ENCODE measurements at places on chromosomes 6 and 20.

DNA sequence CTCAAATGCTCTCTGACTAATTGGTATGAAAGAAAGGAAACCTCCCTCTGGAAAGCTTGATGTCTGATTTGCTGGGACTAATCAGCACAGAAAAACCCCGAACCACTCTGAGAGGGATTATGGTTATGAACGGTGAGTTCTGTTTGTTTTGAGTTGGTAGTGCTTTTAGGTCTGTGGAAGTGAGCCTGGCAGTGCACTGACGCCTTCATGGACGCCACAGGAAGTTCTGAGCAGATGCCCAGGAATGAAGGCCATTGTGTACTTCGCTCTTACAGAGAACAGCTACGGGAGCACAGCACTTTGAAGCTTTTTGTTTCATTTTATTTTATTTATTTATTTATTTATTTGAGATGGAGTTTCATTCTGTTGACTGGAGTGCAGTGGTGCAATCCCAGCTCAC, 754.1 kb downstream of the QKI start:
- H3K27me3 ChIP-seq: no peaks in the 10 kb centered on the region
- no peaks in the 10 kb centered on the region for H3K36me3 ChIP-seq
- H3K27ac ChIP-seq: no peak overlapping the region
- H3K4me3 ChIP-seq: no peak overlapping the region
- no peak for DNase-seq

DNA sequence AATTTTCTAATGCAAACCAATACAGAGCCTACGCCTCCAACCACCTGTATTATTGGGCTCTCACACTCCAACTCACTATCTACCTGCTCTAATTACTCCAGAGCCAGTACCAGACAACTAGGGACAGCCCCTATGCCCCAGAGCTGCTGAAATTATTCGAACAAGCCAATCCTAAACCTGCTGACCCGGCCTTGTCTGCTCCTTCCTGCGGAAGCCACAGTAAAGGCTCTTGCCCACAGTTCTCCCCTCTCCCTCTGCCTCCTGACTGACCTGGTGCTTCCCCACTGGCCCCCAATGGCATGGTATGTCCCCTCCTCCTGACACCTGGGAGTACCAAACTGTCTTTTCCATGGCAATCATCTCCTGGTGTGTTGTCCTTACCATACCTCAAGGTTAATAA, 4.1 kb upstream of the TOX2 start:
- H3K4me3 ChIP-seq: no peak overlapping the region
- H3K4me1 ChIP-seq: peaks cover 18% of the 10 kb centered on the region
- H3K27ac ChIP-seq: no peak overlapping the region
- peaks cover 5% of the 10 kb centered on the region for H3K36me3 ChIP-seq
- DNase-seq: peak; percentile 11
- H3K27me3 ChIP-seq: peaks cover 30% of the 10 kb centered on the region

DNA sequence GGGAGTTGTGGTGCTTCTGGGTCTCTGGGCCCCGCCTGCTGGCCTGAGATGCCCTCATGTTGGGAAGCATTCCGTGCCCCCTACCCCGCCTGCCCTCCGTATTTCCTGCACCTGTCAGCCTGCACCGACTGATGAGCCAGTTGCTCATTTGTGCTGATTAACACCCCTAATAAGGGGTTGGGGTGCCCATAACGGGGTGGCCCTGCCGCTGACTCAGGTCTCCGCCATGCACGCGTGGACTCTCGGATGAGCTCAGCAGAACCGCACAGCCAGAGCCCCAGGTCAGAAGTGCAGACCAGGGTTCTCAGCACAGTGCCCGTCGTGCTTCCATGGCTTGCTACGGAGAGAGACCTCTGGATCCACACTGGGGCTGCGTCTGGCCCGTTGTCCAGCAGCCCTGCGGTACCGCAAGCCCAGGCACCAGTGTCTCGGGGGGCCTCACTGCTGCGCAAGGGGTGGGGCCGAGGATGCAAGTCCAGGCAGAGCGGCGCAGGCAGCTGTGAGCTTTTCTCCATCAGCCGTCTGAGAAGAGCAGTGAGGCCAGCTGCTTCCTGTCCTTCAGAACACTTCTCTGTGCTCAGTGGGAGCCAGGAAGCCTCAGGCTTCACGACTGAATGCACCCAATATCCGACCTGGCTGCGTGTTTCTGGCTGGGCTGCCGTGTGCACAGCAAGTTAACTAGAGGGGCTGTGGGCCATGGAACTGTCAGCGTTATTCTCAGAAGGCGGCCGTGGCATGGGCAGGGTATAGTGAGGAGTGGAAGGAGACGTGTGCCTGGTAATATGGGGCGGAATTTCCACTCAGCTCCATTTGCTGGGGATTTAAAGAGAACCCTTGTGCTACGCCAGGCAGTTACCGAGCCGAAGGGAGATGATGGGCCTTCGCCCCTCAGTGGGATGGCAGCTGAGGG, 18.6 kb downstream of the MTG2 start:
- no peaks in the 10 kb centered on the region for H3K27me3 ChIP-seq
- H3K4me1 ChIP-seq: no peaks in the 10 kb centered on the region
- peaks cover 29% of the 10 kb centered on the region for H3K36me3 ChIP-seq
- DNase-seq: no peak
- no peak overlapping the region for H3K27ac ChIP-seq

DNA sequence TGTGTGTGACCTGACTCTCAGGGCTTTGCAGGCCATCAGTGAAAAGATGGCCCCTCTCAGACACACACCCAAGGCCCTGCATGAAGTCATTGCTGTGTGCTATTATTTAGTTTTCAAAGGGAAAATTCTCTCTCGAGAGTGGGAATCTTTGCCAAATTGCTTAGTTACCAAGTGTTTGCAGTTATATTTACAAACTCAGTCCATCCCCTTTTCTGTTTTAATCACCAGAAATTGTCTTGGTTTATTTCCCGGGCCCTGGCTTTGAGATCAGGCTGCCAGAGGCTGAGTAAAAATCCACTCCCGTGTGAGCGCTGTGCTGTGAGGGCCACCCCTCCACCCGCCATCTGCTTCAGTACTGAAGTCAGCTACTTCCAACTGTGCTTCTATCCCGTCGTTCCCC, 163.1 kb downstream of the SOD2 start:
- no peak overlapping the region for H3K4me3 ChIP-seq
- H3K4me1 ChIP-seq: no peaks in the 10 kb centered on the region
- no peak overlapping the region for H3K27ac ChIP-seq

DNA sequence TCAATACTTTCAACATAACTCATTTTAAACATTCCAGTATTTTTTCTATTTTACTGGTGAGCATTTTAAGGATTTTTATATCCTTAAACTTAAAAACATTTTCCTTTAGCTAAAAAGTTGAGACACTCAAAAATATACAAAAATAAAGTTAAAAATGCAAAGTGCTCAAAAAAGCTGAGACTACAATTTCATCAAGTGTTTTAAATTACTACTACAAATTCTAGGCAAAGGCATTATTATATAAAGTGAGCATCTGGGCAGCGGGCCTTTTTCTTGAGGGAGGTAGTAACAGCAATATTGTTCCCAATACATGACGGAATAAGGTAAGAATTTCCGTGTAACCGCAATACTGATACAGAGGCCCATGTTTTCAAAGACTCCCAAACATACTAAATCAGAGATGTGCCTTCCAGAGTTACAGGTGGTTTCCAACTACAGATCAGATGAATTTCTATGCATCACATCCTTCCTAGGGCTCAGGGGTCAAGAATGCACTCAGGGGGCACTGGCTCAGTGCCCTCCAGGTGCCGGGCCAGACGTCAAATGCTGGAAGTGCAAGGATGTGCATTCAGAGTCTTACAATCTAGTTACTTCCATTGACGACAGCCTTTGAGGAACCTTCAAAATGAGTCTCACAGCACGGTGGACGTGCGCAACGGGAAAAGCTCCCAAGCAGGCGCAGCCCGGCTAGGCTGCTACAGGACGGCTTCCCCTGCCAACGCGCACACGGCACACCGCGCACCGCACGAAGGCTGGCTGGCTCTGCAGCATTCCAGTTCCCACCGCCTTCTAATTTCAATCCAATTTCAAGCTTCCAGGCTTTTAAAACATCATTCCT, 1.7 kb downstream of the PHF10 start:
- H3K27ac ChIP-seq: peak overlapping the region; percentile 97
- H3K27me3 ChIP-seq: no peaks in the 10 kb centered on the region
- peaks cover 46% of the 10 kb centered on the region for H3K4me1 ChIP-seq
- DNase-seq: peak; percentile 57
- H3K4me3 ChIP-seq: peak overlapping the region; percentile 94
- peaks cover 29% of the 10 kb centered on the region for H3K36me3 ChIP-seq

GRCh38 chr6:2890976-2891767, 11.9 kb downstream of the SERPINB9 start:
- no peaks in the 10 kb centered on the region for H3K27me3 ChIP-seq
- DNase-seq: no peak
- H3K27ac ChIP-seq: peak overlapping the region; percentile 82
- H3K4me1 ChIP-seq: peaks cover 64% of the 10 kb centered on the region
- peak overlapping the region; percentile 78 for H3K4me3 ChIP-seq
- H3K36me3 ChIP-seq: peaks cover 74% of the 10 kb centered on the region

- no peaks in the 10 kb centered on the region for H3K4me1 ChIP-seq
- no peak overlapping the region for H3K27ac ChIP-seq
- no peak overlapping the region for H3K4me3 ChIP-seq
- no peaks in the 10 kb centered on the region for H3K36me3 ChIP-seq
These were observed 396.8 kb upstream of the HS3ST5 start for GRCh38 chr6:114739656-114740055.
